Putamen (tissue), 1 donor: ENCODE measurements at places on chromosomes 13 and 19.

GRCh38 chr19:33683881-33684537 lies 62.3 kb downstream of the CHST8 start:
- DNase-seq: no peak

GRCh38 chr13:113650275-113650674 lies 7.7 kb downstream of the ATP4B start:
- no peak for DNase-seq

- peak; percentile 45 for DNase-seq
Observed at GRCh38 chr13:40389081-40389641, 277.3 kb downstream of the FOXO1 start.

GRCh38 chr13:98909016-98909415 lies 68.8 kb downstream of the DOCK9 start:
- no peak for DNase-seq

DNA sequence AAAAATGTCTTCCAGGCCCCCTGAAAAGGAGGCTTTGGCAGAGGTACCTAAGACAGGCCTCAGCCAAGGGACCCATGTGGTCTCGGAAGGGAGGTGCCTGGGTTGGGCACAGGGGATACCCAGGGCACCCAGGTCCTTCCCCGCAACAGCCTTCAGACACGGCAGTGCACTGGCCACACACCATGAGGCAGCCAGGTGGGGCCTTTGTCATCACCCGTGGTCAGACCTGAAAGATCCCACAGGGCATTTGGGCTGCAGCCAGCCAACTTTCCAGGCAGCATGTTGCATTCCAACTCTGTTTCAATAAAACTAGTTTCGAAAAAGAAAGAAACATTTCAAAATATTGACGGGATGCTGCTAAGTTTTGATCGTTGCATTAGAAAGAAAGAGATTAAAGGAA lies 4.7 kb upstream of the TUBGCP3 start:
- no peak for DNase-seq

- DNase-seq: no peak
Observed at GRCh38 chr13:110107568-110108347, 199.2 kb downstream of the COL4A1 start.
